Epithelial cell of prostate (primary cell): ENCODE measurements at places on chromosomes 11 and 22.

DNA sequence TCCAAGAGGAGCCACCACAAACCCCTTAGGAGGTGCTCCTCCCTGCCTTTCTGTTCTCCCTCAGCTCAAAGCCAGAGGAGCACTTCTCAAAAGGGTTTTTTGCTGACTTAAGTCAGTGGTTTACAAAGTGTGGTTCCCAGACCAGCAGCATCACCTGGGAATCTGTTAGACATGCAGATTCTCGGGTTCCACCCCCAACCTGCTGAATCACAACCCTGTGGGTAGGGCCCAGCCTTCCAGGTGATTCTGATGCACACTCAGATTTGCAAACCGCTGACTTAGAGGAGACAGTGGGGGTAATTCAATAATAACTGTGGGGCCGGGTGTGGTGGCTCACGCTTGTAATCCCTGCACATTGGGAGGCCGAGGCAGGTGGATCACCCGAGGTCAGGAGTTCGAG is 22.8 kb downstream of the CREB3L1 start:
- DNase-seq: no peak

DNA sequence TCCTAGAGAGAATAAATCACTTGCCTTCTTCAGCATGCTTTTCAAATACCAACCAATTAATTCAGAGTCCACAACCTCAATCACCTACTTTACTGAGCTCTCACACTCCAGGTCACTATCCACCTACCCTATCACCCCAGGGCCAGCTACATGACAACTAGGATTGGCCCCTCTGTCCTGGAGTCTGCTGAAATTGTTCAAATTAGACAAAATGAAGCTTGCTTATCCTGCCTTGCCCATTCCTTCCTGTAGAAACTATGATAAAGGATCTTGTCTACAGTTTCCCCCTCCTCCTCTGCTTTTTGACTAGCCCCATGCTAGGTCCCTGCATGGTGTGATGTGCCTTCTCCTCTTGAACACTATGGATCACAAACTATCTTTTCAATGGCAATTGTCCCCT is 94.5 kb downstream of the JRKL start:
- DNase-seq: no peak

- no peak for DNase-seq
Observed at GRCh38 chr11:84536456-84536855, 1090.7 kb downstream of the DLG2 start.

GRCh38 chr11:106415510-106415909 is 338.0 kb downstream of the AASDHPPT start:
- no peak for DNase-seq

- DNase-seq: no peak
Observed at GRCh38 chr22:19143967-19144400, 467 bp downstream of the ESS2 start.

DNA sequence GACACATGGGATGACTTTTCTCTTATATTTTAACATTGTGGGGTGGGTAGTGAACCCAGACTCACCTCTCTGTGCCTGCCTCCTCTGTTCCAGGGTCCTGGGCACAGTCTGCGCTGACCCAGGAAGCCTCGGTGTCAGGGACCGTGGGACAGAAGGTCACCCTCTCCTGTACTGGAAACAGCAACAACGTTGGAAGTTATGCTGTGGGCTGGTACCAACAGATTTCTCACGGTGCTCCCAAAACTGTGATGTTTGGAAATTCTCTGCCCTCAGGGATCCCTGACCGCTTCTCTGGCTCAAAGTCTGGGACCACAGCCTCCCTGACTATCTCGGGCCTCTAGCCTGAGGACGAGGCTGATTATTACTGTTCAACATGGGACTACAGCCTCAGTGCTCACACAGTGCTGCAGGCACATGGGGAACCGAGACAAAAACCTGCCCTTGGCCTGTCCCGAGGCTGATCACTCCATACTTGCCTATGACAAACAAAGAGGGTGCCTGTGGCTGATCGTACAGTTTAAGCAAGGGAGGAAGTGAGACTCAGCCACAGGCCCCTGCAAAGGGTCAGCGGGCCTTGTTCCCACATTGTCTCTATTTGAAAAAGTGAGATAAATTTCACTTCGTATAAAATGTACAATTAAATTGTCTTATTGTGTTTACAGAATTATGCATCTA is 43.7 kb upstream of the TOP3B start:
- no peak for DNase-seq

DNA sequence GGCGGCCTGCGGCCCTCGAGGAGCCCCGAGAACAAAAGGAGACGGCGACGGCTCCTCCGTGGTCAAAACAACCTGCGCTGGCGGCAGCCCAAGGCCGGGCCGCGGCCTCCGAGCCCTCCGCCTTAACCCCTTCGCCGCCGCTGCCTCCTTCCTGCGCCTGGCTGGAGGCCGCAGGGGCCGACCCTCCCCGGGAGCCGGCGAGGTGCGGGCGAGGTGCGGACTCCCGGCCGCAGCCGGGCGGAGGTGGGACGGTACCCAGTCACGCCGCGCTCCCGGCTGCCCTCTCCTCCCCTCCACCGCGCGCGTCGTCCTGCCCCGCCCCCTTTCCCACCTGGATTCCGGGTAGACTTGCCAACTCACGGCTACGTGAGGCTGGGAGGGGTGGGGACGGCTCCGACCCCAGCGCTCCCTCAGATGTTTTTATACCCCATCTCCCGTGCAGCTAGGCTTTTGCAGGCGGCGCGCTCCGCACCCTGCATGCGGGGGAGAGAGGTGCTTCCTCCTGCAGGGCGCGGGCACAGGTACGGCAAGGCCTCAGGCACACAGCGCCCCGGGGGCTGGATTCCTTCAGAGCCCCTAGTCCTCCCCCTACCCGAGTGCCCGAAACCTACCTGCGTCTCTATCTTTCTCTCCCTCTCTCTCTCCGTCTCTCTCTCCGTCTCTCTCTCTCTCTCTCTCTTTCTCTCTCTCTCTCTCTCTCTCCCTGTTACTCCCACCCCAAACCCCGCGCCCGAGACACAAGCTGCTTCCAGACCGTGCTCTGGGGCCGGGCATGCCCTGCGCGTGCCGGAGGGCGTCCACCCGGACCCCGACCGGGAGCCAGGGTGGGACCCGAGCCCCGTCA is 2.0 kb downstream of the PDGFB start:
- DNase-seq: no peak

DNA sequence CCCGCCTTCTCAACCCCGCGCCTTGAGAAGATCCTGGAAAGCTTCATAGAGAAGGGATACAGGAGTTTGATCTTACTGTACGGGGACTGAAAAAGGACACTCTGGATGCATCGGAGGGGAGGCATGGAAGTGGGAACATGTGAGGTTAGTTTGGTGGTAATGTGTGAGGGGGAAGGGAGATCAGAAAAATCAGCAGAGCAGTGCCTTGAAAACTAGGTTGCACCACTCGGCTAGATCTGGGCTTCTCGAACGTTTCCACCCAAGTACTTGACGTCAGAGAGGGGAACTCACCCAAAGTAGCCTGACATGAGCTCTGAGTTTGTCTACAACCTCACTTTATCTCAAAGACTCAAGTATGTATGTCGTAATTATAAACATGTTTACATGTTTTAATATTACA is 14.5 kb downstream of the USP35 start:
- DNase-seq: no peak

GRCh38 chr22:23704062-23704461 is 13.2 kb downstream of the RGL4 start:
- DNase-seq: no peak

- no peak for DNase-seq
Observed at GRCh38 chr22:25419247-25420113, 145.0 kb upstream of the GRK3 start.

- DNase-seq: no peak
Observed at GRCh38 chr11:5684036-5684645, 733 bp downstream of the TRIM5 start.

DNA sequence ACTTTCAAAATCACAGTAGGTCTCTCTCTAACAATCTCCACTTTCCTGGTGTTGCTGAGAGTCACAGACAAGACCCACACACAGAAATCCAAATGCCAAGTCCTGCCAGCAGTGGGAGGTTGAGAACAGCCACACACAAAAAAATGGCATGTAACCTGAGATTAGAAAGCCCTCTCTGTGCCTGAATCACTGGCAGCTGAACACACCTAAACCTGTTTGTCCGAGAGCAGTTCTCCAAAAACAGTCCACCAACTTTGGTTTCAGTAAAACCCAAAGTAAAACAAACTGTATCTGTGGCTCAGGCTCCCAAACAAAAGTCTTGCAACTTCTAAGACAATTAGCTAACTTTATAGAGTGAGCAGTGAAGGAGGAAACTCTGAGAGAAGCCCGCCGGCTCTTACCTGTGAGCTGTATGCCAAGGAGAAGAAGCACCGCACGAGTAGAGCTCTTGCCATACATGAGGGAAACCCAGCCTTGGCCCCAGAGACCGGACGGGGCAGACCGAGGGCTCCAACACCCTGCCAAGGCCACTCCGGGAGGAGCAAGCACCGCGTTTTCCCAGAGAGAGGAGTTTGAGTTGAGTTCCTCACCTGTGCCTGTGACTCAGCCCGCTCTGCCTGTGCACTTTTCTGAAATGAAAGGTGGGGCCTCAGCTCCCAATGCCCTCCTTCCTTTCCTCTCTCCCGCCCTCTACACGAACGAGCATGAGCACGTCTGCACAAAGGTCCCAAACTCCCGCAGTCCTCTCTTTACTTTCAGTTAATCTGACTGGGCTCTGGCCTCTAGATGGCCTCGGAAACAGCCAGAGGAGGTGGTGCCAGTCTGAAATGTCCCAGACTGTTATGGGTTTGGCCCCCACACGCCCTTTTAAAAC is at the start of gene MPZL2:
MPZL2 (minus strand) TSS at position 603 of the 874 bp plus-strand sequence; CDS start at position 459, 144 bp downstream.
- DNase-seq: peak; percentile 90

DNA sequence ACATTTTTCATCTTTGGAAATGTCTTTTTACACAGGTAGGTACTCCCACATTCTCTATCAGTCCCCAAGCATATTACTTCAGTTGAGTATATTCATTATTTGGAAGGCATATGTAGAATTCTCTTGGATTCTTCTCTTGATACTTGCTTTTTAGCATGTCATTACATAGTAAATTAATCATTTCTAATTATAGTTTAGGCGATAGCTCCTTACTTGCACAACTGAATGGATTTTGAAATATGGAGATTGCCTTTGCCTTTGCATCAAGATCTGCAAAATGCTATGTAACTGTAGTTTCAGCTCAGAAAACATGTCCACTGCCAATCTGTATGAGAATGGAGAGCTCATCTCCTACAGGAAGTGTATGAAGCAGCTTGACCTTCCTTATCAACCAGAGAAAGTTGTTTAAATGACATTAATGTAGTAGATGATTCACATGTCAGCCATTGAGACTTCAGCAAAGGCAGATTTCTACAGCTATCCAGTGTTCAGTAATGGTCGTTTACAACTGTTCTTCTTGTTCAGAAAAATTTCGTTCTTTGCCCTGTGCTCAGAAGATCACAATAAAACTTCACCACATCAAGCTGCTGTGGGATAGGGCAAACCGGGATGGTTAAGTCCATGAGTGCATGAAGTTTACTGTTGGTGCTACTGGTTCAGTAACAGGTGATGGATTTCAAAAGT is 61.6 kb downstream of the PPP6R3 start:
- DNase-seq: no peak
